ENCODE measurements at places on chromosomes 2 and 18. TPM values are rescaled to one million over a fixed set of nuclear protein-coding genes. Genes with fewer than 3 reads are reported as not detected.

Gene PSMD1
- 99.9 TPM for total RNA-seq

Gene E2F6
- total RNA-seq = 10.0 TPM

Gene MAP3K19
- not detected for total RNA-seq

Gene POTEC
- not detected for total RNA-seq

Gene SERPINB13
- not detected for total RNA-seq

Gene LIMS3
- 0.20 TPM for total RNA-seq

Gene SNTG2
- total RNA-seq = not detected

Gene GULP1
- 10.7 TPM for total RNA-seq

Gene REG3G
- total RNA-seq = not detected

Gene RGPD3
- total RNA-seq = under 0.01 TPM

Gene CEBPZ
- 43.0 TPM for total RNA-seq

Gene SLC14A1
- total RNA-seq = under 0.01 TPM

Gene HOXD12
- not detected for total RNA-seq

Gene CD302
- total RNA-seq = 7.8 TPM

Gene IL1B
- total RNA-seq = 0.37 TPM

Gene SETBP1
- 2.7 TPM for total RNA-seq

Gene SKOR2
- not detected for total RNA-seq
